Stomach (tissue), 19 donors: ENCODE measurements at places on chromosomes 12 and 14. TPM values are rescaled to one million over a fixed set of nuclear protein-coding genes. Genes with fewer than 3 reads are reported as not detected.
A peak's percentile ranks its signal among the peaks of the same experiment; 100 is the strongest.

- H3K4me1 ChIP-seq = no peaks in the 10 kb centered on the region
- no peak for DNase-seq
- H3K4me3 ChIP-seq = no peak overlapping the region
- no peaks in the 10 kb centered on the region for H3K36me3 ChIP-seq
- H3K27ac ChIP-seq = no peak overlapping the region
Measured at GRCh38 chr14:94628578-94628977, 16.4 kb downstream of the SERPINA3 start.

DNA sequence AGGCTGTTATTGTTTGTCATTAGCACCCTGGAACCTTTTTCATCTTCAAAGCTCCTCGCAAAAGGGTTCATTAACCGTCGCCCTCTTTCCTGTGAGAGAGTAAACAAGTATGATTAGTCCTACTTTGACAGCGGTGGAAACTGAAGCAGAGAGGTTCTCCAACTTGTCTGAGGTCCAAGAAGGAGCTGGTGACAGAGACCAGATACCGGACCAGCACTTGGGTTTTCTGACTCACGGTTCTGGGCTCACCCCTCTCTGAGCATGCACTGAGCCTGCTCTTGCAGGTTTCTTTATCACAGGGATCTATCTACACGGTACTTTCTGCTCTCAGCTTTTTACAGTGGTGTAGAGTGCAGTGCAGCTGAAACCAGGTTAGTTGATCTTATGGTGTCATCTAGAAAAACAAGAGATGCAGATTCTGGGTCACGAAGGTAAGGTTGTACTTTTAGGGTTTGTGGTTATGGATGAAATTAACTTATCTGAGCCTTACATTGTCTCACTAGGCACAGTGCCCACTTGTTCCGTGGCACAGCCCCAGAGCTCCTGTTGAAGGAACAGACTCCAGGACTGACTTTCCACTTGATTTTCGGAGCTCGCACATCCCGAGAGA is 62.1 kb downstream of the PPP2R5C start:
- H3K36me3 ChIP-seq = peaks cover 14% of the 10 kb centered on the region
- peak; percentile 64 for DNase-seq
- no peaks in the 10 kb centered on the region for H3K27me3 ChIP-seq

- peaks cover 95% of the 10 kb centered on the region for H3K36me3 ChIP-seq
- H3K27ac ChIP-seq = no peak overlapping the region
- H3K4me3 ChIP-seq = no peak overlapping the region
- no peaks in the 10 kb centered on the region for H3K4me1 ChIP-seq
- DNase-seq = no peak
Measured at GRCh38 chr12:7154042-7154441, 23.9 kb downstream of the CLSTN3 start.

DNA sequence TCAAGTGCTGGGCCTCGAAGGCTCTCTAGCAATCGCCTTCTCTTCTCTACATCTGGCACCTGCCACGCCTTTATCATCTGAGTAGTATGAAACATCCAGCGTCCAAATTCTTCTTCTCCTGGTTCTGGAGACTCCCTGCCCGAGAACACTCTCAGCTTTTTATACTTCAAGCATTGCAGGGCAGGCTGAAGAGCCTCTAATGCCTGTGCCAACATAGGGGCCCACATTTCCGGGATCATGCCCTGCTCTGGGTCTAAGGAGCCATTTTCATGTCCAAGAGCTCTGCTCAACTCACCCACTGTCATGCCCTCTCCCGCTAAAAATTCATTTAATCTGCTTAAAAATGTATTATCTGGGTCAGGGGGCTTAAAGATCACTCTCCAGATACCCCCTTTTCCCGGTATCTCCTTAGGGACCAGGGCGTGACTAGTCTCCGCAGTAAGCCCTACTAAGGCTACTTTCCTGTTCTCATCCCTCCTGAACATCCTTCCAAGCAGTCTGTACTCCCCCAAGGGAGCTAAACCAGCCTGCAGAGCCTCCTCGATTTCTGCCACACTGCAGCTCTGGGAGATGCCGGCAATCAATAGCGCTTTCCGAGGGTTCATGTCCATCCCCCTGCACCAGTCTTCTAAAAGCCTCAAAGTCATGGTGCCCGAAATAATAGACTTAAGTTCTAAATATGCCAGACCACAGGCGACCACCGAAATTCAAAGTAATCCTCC is 940 bp downstream of the MOAP1 start:
- H3K27ac ChIP-seq = peak overlapping the region; percentile 100
- DNase-seq = peak; percentile 16
- peak overlapping the region; percentile 67 for H3K4me3 ChIP-seq
- no peaks in the 10 kb centered on the region for H3K27me3 ChIP-seq
- H3K36me3 ChIP-seq = peaks cover 33% of the 10 kb centered on the region

DNA sequence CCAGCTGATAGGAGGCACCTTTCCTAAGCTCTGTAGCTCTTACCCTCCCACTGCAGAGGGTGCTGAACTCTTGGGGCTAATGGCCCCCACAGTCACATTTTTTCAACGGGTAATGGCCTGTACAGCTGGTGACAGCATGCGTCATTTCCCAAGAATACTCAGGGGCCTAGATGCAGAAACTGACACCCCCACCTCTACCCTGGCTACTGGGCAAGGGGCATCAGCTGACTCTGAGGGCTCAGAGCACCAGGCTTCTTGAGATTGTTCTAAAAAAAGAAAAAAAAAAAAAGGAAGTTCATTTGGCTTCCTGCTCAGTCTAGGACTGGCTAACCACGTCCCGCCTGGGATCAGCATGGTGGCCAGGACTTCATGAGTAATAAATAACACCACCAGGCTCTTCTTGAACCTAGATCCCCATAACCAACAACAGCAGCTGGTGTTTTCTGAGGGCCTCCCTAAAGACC is 35.2 kb downstream of the ZFP36L1 start:
- peak; percentile 74 for DNase-seq
- no peaks in the 10 kb centered on the region for H3K36me3 ChIP-seq
- H3K4me1 ChIP-seq = peaks cover 31% of the 10 kb centered on the region
- no peaks in the 10 kb centered on the region for H3K27me3 ChIP-seq
- no peak overlapping the region for H3K4me3 ChIP-seq

- peak; percentile 30 for DNase-seq
- no peaks in the 10 kb centered on the region for H3K27me3 ChIP-seq
- H3K36me3 ChIP-seq = no peaks in the 10 kb centered on the region
- H3K27ac ChIP-seq = peak overlapping the region; percentile 99
Measured at GRCh38 chr12:754473-754820, 2.1 kb downstream of the WNK1 start.

DNA sequence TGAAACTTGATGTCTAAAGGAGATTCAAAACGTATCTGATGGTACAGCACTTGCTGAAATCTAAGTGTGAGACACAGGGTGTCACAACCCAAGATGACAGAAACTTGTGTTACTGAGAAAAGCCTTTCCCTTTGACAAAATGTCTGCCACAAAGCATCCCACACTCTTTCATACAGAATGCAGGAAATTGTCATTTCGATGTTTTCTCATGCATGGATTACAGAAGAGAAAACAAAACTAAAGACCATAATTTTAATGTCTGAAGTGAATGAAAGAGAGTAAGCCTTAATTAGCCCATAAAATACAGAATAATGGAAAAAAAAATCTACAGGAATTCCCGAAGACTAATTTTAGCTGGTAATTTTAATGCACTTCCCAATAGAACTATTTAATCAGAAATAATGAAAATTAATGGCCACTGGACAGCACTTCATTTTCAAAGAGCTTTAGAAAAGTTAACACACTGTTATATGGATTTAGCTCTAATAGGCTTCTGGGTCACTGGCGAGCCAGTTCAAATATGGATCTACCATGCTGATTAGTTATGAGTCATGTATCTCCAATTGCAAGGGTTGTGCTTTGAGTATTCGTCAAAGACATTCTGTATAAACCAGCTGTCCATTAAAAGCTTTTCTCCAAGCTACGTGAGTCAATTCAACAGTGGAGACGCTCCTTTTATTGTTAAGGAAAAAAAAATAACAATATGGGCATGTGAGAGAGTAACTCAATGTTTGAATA is 656.7 kb downstream of the SLC16A7 start:
- no peak for DNase-seq
- no peak overlapping the region for H3K27ac ChIP-seq
- H3K4me3 ChIP-seq = no peak overlapping the region
- H3K27me3 ChIP-seq = no peaks in the 10 kb centered on the region

DNA sequence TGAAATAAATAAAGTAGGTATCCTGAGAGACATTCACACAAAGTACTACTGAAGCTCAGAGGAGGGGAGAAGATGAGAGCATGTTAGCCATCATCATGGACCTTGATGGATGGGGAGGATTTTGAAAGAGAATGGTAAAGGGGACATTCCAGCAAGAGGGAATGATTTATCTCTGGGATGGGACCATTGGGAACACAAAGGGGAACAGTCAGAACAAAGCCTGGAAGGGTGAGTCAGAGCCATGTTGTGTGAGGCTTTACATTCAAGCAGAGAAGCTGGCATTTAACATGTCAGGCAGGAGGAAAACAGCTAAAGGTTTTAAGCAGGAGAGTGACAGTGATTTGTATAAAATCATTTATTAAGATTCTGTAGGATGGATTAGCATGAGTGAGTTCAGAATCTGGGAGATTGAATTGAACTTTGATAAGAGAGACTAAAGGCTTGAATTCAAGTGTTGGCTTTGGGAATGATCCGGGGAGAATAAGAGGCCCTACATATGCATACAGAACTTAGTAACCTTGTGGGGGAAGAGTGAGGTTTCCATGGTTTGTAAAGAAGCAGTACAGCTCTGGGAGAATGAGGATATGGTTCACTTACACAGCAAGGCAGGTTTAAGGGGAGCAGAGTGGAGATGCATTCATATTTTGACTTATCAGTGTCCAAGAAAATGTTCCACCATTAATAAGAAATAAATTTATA is 174.4 kb downstream of the SYT10 start:
- DNase-seq = no peak
- H3K4me3 ChIP-seq = no peak overlapping the region
- no peaks in the 10 kb centered on the region for H3K27me3 ChIP-seq
- no peak overlapping the region for H3K27ac ChIP-seq
- no peaks in the 10 kb centered on the region for H3K4me1 ChIP-seq

- no peaks in the 10 kb centered on the region for H3K27me3 ChIP-seq
- H3K27ac ChIP-seq = no peak overlapping the region
- H3K4me1 ChIP-seq = peaks cover 16% of the 10 kb centered on the region
- DNase-seq = peak; percentile 30
- no peak overlapping the region for H3K4me3 ChIP-seq
Measured at GRCh38 chr14:90660865-90661570, 155.2 kb downstream of the TTC7B start.

- H3K36me3 ChIP-seq = no peaks in the 10 kb centered on the region
- H3K4me3 ChIP-seq = no peak overlapping the region
- H3K4me1 ChIP-seq = no peaks in the 10 kb centered on the region
- H3K27me3 ChIP-seq = no peaks in the 10 kb centered on the region
- no peak overlapping the region for H3K27ac ChIP-seq
Measured at GRCh38 chr14:42224053-42224888, 617.6 kb downstream of the LRFN5 start.

GRCh38 chr12:98709022-98709421 is 63.9 kb downstream of the APAF1 start:
- H3K27ac ChIP-seq = no peak overlapping the region
- no peaks in the 10 kb centered on the region for H3K27me3 ChIP-seq
- no peak overlapping the region for H3K4me3 ChIP-seq
- no peaks in the 10 kb centered on the region for H3K4me1 ChIP-seq
- DNase-seq = no peak

- DNase-seq = no peak
- no peak overlapping the region for H3K27ac ChIP-seq
- H3K4me1 ChIP-seq = no peaks in the 10 kb centered on the region
- no peak overlapping the region for H3K4me3 ChIP-seq
- no peaks in the 10 kb centered on the region for H3K27me3 ChIP-seq
Measured at GRCh38 chr12:81329085-81329484, 251.2 kb downstream of the ACSS3 start.

DNA sequence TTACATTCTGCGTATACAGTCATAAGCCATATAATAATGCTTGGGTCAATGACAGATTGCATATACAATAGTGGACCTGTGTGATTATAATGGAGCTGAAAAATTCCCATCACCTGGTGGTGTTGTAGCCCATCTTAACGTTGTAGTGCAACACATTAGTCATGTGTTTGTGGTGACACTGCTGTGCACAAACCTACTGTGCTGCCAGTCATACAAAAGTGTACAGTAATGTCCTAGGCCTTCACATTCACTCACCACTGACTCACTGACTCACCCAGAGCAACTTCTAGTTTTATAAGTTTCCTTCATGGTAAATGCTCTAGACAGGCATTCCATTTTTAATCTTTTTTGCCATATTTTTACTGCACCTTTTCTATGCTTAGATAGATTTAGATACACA is 194.8 kb upstream of the SEL1L start:
- H3K27me3 ChIP-seq = no peaks in the 10 kb centered on the region
- no peaks in the 10 kb centered on the region for H3K36me3 ChIP-seq
- H3K4me1 ChIP-seq = no peaks in the 10 kb centered on the region
- H3K27ac ChIP-seq = no peak overlapping the region
- DNase-seq = no peak

- peak overlapping the region; percentile 44 for H3K27ac ChIP-seq
- H3K36me3 ChIP-seq = no peaks in the 10 kb centered on the region
- H3K27me3 ChIP-seq = no peaks in the 10 kb centered on the region
- peaks cover 64% of the 10 kb centered on the region for H3K4me1 ChIP-seq
Measured at GRCh38 chr12:49703647-49704137, 3.5 kb downstream of the FMNL3 start.

DNA sequence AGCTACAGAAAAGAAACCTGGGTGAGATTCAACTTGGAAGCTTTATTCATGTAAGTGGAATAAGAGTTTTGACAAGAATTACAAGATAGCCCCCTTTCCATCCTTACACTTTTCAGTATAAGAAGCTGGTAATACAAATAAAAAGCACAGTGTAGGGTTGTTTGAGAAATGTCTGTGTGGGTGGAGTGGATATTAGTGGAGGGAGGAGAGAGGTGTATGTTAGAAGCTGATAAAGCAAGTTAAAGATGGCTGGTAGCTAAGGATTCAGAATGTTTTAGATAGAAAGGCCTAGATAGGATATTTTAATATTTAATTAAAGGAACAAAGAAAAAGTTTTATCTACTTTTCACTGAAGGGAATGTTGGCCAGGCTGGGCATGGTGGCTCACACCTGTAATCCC is 12.5 kb downstream of the CFAP54 start:
- H3K27ac ChIP-seq = peak overlapping the region; percentile 57
- no peak for DNase-seq
- no peaks in the 10 kb centered on the region for H3K36me3 ChIP-seq
- H3K27me3 ChIP-seq = no peaks in the 10 kb centered on the region
- no peaks in the 10 kb centered on the region for H3K4me1 ChIP-seq

DNA sequence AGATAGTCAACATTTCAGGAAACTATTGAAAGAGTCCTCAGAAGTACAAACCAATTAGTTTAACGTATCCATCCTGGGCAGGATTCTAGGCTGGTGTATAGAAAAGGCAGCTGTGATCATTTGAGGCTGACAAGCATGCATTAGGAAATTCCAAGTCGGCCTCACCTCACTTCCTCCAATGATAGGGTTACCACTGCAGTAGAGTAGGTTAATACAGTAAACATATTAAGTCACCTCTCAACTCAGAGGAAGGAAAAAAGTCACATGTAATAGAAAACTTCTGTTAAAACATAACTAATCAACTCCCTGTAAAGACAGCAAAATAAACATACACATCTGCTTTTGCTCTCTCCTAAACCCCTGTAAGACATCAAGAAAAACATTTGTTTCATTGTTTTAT is 33.5 kb downstream of the MED13L start:
- peak overlapping the region; percentile 59 for H3K27ac ChIP-seq
- H3K4me1 ChIP-seq = peaks cover 67% of the 10 kb centered on the region
- no peaks in the 10 kb centered on the region for H3K27me3 ChIP-seq
- H3K4me3 ChIP-seq = no peak overlapping the region

Gene M6PR
- polyA plus RNA-seq = 36.7 TPM

Gene CLMN
- 6.2 TPM for polyA plus RNA-seq

Gene MVK
- polyA plus RNA-seq = 18.0 TPM

Gene ANKRD13A
- 13.6 TPM for polyA plus RNA-seq

Gene GARIN6
- not detected for polyA plus RNA-seq

Gene TTC8
- polyA plus RNA-seq = 8.4 TPM

Gene MOK
- 9.8 TPM for polyA plus RNA-seq

Gene INSM2
- not detected for polyA plus RNA-seq
